MCF 10A (cell line): ENCODE measurements at places on chromosomes 12 and 14. TPM values are rescaled to one million over a fixed set of nuclear protein-coding genes. Genes with fewer than 3 reads are reported as not detected.

The TAC3 gene
- total RNA-seq, result not detected in 2 replicates

The LMBR1L gene
- total RNA-seq, result 27.8 and 35.7 TPM in 2 replicates

The TAS2R31 gene
- 1.9 and 2.0 TPM in 2 replicates for total RNA-seq

The KRT85 gene
- 0.23 TPM in 1 of 2 replicates, not detected in the other for total RNA-seq
